ENCODE measurements at places on chromosomes 4 and X.

GRCh38 chr4:86955888-86956451 is 21.2 kb downstream of the AFF1 start:
- no peak for DNase-seq

DNA sequence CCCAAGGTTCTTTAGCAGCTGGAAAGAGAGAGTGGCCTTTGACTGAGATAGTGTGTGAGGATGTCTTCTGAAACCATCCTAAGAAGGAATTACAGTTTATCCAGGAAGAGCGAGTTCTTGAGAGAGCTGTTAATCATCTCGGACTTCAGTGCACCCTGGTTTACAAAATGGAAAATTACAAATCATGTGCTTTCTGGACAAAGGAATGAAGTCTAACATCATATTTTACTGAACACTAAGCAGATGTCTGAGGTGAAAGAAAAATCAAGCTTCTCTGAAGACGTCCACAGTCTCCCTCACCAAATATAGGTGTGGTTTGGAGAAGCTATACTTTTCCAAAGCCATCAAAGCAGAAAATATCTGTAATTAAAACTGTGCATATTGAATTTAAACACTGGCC is 30.8 kb upstream of the CYP2U1 start:
- DNase-seq = no peak

DNA sequence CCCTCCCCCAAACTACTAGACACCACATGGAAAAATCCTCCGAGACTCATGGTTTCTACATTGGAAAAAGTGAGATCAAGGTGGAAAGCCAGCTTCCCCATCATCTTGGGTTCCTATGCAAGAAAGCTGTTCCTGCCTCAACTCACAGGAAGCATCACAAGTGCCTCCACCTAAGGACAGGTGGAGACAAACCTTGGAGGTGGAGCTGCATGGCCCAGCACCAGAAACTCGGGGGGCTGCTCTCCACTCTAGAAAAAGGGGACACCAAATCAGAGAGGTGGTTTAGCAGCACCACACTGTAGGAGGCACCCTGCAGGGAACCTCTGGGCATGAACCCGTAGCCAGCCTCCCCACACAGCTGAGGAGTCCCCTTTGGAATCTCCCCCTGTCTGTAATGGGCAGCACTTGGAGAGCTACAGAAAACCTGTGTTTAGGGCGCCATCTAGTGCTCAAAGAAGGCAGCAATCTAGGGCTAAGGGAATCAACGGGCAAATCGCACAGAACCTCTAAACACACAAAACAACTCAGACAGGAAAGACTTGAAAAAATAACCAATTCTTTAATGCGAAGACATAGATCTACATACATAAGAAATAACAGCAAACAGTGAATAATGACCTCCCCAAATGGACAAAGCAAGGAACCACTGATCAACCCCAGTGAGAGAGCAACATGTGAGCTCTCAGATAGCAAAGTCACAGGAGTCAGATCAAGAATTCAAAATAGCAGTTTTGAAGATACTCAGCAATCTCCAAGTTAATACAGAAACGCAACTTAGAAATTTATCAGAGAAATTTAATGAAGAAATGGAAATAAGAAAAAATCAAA is 37.0 kb upstream of the ZBTB33 start:
- peak; percentile 15 for DNase-seq

DNA sequence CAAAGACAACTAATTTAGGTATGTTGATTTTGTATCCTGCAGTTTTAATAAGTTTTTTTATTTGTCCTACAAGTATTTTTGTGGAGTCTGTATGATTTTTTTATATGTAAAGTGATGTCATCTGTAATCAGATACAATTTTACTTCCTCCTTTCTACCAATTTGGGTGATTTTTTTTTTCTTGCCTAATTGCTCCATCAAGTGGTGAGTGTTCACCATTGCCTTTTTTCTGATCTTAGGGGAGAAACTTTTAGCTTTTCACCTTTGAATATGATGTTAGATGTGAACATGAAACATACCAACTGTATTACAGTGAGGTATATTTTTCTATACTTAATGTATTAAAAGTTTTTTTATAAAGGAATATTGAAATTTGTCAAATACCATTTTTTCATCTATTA is 362.3 kb downstream of the PABPC4L start:
- no peak for DNase-seq

DNA sequence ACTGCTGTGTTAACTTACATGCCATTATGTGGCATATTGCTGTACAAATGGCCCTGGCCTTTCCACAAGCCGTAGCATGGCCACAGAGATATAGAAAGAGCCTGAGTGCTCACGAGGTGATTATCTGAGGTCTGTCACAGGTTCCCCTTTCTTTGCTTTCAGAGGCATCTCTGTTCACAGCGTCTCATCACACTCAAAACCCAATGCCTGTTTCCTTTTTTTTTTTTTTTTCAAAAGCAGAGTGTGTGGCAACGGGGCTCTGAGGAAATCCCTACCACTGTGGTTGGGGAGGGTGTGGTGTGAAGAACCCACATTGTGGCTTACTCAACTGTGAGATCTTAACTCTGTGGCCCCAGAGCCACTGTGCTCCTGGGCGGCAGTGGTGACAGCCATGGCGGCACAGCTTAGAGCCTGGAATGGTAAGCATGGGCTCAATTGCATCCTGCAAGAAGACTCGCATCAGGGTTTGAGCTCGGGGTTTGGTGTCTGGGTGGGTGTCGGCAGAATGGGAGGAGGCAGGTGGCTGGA is 30.8 kb downstream of the RTL5 start:
- DNase-seq = peak; percentile 45

DNA sequence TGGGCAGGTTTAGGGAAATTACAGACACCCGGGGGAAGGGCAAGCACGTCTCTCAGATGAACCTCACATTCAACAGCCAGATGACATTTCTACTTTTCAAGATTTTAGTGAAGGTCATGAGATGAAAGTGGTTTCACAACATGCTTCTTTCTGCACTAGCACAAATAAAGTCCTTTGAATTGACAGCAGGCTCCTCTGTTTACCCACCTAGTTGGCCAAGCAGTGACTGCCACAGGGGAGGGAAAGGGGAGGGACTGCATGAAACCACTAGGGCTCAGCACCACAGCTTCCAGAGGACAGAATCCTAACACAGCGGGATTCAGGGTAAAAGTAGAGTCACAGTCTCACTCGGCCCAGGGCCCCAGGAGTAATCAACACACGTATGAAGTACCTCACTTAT is 6.2 kb downstream of the RAB40A start:
- no peak for DNase-seq

DNA sequence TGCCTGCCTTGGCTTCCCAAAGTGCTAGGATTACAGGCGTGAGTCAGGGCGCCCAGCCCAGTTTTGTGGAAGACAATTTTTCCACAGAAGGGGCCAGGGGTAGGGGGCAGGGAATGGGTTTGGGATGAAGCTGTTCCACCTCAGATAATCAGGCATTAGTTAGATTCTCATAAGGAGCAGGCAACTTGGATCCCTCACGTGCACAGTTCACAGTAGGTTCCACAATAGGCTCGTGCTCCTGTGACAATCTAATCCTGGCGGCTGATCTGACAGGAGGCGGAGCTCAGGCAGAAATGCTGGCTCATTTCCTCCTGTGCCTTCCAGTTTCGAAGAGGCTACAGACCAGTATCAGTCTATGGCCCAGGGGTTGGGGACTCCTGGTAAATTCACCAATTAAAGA is 491.6 kb upstream of the AADAT start:
- DNase-seq = no peak

Measured in stimulated activated CD8-positive, alpha-beta memory T cell treated with anti-CD3 and anti-CD28 coated beads, Interleukin-2, amount 100 ng/mL, for 48 hours (primary cell).